ENCODE measurements at places on chromosomes 2 and 18.
A peak's percentile ranks its signal among the peaks of the same experiment; 100 is the strongest.

DNA sequence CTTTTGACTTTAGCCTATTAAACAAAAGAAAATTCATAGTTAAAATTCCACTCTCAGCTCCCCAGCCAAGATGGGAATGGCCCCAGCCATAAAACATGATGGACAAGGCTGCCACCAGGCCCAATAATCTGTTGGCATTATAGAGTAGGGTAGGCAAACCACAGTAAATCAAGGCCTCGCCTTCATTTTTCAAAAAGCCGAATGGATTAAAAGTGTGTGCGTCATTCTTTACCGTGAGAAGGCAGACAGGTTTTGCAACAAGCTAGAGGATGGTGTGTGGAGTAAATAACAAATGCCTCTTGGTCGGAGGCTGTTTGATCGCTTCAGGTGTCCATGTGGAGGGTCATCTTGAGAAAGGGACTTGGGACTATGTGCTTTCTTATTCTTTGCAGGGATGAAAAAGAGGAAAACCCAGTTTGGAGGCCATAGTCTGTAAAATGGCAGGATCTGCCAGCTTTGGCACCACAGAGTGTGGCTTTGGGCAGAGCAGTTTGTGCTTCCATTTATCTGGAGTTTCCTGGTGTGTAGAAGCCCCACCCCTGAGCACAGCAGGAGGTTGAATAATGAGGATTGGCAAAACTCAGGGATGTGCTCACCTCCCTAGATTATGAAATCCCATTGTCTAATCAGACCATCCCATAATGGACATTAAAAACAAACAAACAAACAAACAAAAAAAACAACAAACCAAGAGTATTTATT lies 57.1 kb upstream of the ITGB6 start:
- no peak for DNase-seq

GRCh38 chr2:226860087-226860486 lies 24.2 kb downstream of the RHBDD1 start:
- DNase-seq, result no peak

- DNase-seq, result no peak
Measured at GRCh38 chr2:108587621-108588020, 53.4 kb downstream of the LIMS1 start.

- no peak for DNase-seq
Measured at GRCh38 chr2:6538607-6539006, 327.1 kb downstream of the CMPK2 start.

- no peak for DNase-seq
Measured at GRCh38 chr2:63842149-63843061, 709 bp downstream of the UGP2 start.

DNA sequence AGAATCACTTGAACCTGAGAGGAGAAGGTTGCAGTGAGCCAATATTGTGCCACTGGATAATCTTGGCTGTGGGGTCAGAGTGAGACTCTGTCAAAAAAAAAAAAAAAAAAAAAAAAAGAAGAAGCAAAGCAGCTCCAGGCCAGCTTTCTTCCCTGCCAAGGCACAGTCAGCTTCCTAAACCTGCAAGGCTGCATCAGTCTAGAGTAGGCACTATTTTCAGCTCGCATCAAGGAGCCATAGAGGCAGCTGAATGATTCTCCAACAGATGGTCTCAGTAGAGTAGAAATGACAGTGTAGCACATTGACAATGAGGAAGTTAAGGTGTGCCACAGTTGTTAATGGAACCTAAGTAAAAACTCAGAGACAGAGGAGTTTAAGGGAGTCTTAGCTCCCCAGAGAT lies 35.6 kb downstream of the BMP10 start:
- no peak for DNase-seq

- no peak for DNase-seq
Measured at GRCh38 chr2:217835931-217836891, 166.6 kb downstream of the TNS1 start.

DNA sequence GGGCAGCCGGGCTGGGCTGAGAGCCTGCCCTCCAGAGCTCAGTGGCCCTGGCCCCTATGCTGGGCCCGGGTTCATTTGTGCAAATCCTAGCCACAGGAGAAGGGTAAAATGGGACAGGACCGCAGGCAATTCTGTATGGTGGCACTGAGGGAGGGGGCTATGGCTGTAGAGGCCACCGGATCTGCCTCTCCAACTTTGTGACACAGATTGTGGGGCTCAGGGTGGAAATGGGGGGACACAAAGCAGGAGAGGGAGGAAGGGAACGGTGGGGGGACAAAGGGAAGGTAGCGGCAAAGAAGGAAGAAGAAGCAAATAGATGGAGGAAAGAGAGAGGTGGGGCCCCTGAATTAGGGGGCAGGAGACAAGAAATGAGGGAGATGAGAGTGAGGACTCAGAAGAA lies 201.1 kb downstream of the SMAD2 start:
- DNase-seq, result no peak

GRCh38 chr2:39252888-39253518 lies 9.2 kb upstream of the CDKL4 start:
- DNase-seq, result no peak

DNA sequence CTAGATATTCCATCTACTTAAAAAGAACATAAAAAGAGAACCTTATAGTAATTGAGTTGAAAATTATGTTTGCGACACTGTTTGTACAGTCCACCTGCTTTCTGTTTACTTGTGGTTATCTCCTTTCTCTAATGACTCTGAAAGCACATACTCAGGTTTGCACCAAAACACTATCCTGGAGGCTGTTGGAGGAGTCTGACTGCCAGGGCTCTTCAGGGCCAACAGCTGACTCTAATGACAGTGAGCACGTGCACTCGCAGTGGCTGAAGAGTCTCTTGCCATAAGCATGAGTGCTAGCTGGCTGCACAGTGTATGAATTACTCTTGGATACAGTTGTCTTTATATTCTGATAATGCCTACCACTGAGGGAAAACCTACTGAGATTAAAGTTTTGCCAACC lies 16.7 kb upstream of the GLS start:
- DNase-seq, result peak; percentile 89

GRCh38 chr2:202950592-202950991 lies 38.5 kb downstream of the CARF start:
- DNase-seq, result no peak

- DNase-seq, result no peak
Measured at GRCh38 chr2:101982495-101983029, 9.2 kb upstream of the IL1R2 start.

DNA sequence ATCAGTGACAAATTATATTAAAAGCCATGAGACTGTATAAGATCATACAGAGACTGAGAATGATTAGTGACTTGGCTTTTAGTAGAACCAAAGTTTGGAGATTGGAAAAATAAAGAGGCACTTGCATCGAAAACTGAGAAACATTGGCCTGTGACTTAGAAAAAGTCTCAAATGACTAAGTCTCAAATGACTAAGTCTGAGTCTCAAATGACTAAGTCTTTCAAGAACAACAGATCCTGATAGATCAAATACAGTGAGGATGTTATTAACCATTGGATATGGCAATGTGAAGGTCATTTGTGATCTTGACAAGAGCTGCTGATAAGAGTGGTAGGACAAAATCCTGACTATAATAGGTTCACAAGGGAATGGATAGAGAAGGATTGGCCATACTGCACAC lies 135.5 kb upstream of the FANCL start:
- DNase-seq, result no peak

DNA sequence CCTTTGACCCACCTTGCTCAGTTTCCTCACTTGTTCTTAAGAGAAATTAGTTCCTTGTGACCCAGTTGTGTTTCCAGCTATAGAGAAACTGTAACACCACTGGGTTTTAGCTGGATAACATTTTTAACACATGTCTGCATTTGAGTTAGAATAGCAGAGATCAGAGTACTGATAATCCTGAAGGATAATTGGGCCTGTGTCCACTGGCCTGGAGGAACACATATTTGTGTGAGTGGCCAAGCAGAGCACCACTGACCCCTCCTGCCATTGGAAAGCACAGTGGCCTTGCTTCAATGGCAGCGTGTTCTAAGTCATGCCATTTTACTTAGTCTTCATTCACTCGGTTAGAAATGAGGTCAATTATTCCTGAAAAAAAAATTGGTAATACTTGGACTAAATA lies 42.6 kb downstream of the PKP4 start:
- no peak for DNase-seq

- no peak for DNase-seq
Measured at GRCh38 chr18:11663439-11664029, 25.5 kb upstream of the GNAL start.

DNA sequence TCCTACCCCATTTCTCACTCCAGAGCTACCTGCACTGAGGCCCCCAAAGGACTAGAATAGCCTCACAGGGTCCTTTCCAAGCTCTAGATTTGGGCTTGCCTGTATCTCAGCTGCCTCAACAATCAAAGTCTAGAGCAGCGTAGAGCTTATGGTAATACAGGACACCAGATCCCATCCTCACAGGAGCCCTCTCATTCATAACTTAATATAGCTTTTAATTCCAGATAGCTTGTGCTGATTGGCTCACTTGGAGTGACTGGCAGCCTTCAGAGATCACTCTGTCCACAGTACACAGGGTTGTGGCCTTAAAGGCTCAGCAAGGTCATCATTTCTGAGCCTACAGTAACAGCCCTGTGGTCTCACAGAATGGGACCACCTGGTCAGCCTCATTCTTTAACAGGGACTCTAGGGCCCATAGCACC lies 51.4 kb downstream of the ZFP36L2 start:
- DNase-seq, result no peak

- no peak for DNase-seq
Measured at GRCh38 chr2:17194083-17194482, 324.2 kb downstream of the RAD51AP2 start.

GRCh38 chr2:6957031-6957714 lies 40.0 kb downstream of the RNF144A start:
- no peak for DNase-seq

GRCh38 chr2:232008907-232009638 lies 47.6 kb downstream of the DIS3L2 start:
- DNase-seq, result no peak

DNA sequence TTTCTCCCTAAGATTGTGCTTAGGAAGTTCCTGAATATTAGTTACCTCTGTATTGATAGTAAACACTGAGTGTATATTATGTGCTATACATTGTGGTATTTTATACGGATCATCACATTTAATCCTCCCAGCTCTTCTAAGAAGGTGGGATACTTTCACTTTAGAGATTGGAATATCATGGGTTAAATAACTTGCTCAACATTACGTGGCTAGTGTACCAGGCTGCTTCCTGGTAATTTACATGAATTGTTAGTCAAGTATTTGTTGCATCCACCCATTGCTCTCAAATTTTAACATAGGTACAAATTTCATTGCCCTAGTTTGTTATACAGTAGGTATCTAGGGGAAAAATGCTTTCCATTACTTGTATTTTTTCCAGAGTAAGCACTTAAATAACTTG lies 21.4 kb downstream of the FAM98A start:
- DNase-seq, result no peak

- no peak for DNase-seq
Measured at GRCh38 chr2:144660518-144661316, 140.8 kb upstream of the ZEB2 start.

DNA sequence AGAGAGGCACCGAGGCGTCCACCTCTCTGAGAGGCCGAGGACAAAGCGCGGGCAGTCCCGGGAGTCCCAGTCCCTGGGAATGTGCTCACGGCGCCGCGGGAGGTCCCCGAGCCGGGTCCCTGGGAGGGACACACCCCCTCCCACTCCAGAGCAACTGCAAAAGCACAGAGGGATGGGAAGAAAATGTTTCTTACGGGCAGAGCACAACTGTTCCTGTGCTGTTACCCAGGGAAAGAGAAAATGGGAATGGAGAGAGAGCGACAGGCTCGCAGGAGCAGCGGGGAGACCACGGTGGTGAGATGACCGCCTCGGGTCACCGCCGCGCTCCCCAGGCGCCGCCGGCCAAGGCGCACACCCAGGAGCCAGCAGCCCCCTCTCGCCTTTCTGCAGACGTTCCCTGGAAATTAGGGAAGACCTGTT lies 1.2 kb upstream of the BCL11A start:
- no peak for DNase-seq

- DNase-seq, result no peak
Measured at GRCh38 chr18:36576339-36576738, 252.5 kb downstream of the TPGS2 start.

DNA sequence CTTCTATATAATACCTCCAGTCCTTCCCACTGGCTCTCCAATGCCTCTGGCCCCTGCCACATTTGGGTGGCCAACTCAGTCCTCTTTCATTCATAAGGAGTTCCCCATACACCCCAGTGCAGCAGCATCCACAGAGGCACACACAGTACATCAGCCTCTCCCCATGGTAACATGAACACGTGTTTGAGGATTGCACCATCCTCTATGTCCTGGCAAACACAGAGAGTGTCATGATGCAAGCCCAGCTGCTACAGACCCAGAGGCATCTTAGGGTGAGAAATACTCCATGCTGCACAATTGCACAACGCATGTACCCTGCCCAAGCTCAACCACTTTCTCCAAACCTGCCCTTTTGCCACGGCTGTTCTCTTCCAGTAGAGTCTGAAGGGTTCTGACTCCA lies 11.5 kb downstream of the IGFBP5 start:
- DNase-seq, result peak; percentile 55

GRCh38 chr2:26438926-26439325 lies 37.2 kb downstream of the DRC1 start:
- DNase-seq, result no peak

- DNase-seq, result no peak
Measured at GRCh38 chr18:70243131-70243929, 37.8 kb upstream of the RTTN start.

GRCh38 chr2:162579169-162579568 lies 235.2 kb downstream of the GCA start:
- no peak for DNase-seq

DNA sequence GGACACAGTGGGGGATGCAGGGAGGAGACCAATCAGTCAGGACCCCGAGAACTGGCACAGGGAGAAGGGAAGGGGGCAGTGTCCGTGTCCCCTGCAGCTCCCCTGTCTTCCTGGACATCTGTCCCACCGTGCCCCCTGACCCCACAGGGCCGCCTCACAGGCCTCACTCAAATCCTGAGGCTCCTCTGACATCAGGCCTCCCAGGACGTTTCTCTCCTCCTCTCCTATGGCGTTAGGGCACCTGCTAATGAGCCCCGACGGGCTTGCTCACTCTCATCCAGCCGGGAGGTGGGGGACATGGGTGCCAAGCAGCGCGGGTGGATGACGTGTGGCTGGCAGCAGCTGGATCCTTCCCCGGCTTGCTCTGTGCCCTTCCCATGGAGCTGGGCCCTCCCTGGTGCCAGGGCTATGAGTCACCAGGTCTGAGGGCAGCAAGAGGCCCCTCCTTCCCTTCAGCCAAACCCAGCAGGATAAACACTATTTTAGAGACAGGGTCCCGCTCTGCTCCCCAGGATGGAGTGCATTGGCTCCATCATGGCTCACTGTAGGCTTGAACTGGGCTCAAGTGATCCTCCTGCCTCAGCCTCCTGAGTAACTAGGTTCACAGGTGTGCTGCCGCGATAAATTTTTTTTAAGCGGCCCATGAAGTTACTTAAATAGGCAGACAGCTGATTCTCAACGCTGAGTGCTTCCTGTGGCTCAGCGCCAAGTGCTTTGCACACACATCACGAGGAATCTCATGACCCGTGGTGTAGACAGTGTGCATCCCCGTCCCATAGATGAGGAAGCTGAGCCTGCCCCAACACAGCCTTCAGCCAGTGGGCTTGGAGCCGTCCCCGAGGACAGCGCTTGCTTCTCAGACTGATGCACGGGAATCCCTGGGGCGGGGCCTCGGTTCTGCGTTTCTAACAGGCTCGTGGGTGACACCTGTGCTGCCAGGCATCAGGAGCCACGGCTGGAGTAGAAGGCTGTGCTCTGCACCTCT lies 64.5 kb upstream of the HDAC4 start:
- DNase-seq, result peak; percentile 33

- DNase-seq, result no peak
Measured at GRCh38 chr2:239475161-239476028, 74.6 kb upstream of the HDAC4 start.

- DNase-seq, result peak; percentile 89
Measured at GRCh38 chr2:83081826-83082690, 1377.0 kb downstream of the SUCLG1 start.
